ENCODE measurements at places on chromosomes 13 and 19. TPM values are rescaled to one million over a fixed set of nuclear protein-coding genes. Genes with fewer than 3 reads are reported as not detected.
A peak's percentile ranks its signal among the peaks of the same experiment; 100 is the strongest.

- DNase-seq = no peak
Observed at GRCh38 chr13:44974056-44974793, 15.0 kb downstream of the NUFIP1 start.

DNA sequence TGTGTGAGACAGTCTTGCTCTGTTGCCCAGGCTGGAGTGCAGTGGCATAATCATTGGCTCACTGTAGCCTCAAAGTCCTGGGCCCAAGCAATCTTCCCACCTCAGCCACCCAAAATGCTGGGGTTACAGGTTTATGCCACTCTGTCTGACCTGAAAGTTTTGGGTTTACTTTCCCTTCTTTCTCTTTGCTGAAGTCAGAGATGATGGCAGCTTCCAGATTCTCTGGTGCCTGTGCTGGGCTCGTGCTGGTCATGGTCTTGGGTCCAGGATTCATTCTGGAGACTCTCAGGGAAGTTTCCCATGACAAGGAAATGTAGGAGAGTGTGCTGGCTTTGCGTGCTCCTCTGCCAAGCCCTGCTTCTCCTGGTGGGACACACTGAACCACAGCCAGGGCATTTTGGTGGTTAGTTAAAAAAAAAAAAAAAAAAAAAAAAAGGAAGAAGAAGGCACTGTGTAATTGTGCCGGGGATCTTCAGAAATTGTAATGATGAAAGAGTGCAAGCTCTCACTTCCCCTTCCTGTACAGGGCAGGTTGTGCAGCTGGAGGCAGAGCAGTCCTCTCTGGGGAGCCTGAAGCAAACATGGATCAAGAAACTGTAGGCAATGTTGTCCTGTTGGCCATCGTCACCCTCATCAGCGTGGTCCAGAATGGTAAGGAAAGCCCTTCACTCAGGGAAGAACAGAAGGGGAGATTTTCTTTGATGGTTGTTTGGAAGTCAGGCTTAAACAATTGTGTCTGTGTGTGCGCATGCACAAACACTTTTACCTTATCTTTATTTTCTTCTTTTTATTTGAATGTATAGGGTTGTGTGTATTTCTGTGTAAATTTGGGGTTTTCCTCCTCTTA lies at the start of gene ALOX5AP:
Gene ALOX5AP, plus strand, starts transcription at position 519 of the 847 bp plus-strand sequence. Its CDS starts 63 bp downstream, at position 582.
- DNase-seq = no peak

DNA sequence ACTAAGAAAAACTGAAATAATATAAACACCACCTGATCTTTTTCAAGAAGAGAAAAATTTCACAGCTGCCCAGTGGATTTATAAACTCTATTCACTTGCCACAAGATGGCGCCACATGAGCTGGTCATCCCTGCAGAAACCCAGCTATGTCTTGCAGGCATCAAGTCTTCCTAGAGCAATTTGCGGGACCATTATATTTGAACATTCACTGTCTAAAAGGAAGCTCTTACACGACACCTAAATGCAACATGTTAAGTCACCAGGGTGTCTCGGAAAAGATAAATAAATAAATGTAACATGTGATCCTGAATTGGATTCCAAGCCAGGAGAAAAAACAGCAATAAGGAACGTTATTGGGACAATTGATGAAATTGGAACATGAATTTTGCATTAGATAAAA lies 20.3 kb upstream of the AKT2 start:
- DNase-seq = peak; percentile 87

- no peak for DNase-seq
Observed at GRCh38 chr13:80037505-80037888, 303.4 kb downstream of the SPRY2 start.

- DNase-seq = no peak
Observed at GRCh38 chr13:76892488-76892887, 6.3 kb upstream of the KCTD12 start.

GRCh38 chr13:88526186-88526852 lies 855.1 kb downstream of the SLITRK5 start:
- peak; percentile 4 for DNase-seq

KCTD12 gene
- polyA plus RNA-seq = 86.0 TPM

IFNL1 gene
- polyA plus RNA-seq = not detected

ZNF430 gene
- 10.6 TPM for polyA plus RNA-seq

DACT3 gene
- polyA plus RNA-seq = 23.0 TPM

ZNF229 gene
- polyA plus RNA-seq = 16.5 TPM
